Hematopoietic multipotent progenitor cell treated with erythropoietin and hydrocortisone succinate and interleukin-3 and kit ligand, for 17 days (in vitro differentiated cells): ENCODE measurements at places on chromosomes 2 and 18.

DNA sequence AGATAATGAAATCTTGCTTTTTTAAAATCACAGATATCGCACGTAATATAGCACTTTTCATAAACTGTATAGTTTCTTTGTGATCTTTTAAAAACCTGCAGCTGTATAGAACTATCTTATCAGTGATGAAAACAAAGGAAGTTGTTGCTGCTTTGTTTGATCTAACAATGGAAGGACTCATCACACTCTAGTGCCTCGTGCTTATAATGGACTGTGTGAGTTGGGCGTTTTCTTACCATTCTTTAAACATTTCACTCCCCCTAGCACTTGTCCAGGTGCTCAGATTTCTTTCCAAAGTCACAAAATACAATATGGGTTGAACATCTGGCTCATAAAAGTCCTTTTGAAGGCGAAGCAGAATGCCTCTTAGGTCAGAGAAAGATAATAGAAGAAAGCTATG, 94.8 kb upstream of the SPATS2L start:
- no peak for DNase-seq

GRCh38 chr18:55179835-55180234, 220.6 kb upstream of the CCDC68 start:
- DNase-seq: no peak

DNA sequence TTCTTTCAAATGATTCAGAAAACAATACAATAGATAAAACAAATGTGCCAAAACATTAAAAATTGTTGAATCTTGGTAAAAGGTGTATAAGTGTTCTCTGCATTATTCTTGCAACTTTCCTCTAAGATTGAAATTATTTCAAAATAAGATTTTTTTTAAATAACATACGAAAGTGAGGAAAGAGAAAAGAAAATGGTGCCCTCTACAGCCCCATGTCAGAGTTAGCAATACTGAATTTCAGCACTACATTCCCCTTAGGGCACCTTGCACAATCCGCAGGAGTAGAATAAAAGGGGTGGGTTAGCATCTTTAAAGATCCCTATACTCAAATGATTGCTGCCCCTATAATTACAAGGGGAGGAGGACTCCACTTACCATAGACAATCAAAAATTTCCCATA, 433.7 kb downstream of the BCL11A start:
- DNase-seq: no peak

DNA sequence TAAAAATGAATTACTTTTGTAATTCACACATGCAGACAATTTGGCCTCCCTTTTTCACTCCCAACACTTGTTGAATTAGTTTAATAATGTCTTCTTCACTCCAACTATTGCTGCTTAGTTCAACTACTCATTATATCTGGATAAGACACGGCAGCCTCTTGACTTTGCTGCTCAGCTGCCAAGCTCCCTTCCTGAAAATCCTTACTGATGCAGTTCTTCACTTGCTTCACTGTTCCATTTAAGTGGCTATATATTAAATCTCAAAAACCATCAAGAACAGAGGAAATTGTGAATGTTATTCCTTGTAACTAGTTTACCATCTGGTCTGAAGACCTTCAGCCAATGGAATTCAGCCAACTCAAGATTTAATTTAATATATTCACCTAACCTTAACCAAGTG, 127.1 kb downstream of the NCOA1 start:
- DNase-seq: no peak

DNA sequence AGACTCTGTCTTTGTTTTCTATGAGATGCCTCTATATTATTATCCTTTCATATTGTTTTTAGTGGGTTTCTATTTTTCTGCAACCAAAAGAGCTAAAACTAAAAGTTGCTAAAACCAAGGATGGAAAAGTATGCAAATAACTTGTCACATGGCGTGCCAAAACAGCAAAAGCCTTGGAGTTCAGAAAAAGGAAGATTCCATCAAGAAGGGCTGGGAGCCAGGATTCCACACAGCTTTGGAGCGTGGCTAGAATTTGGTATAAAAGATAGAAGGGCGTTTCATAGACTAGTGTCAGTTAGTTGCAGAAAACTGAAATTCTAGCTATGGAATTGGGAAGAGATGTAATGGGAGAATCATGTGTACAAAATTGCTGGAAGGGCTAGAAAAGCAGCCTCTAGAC, 4.1 kb downstream of the SCYGR1 start:
- no peak for DNase-seq

GRCh38 chr2:28355521-28356094, 37.0 kb upstream of the FOSL2 start:
- DNase-seq: peak; percentile 89

- DNase-seq: no peak
Measured at GRCh38 chr2:220956429-220956828, 615.7 kb downstream of the EPHA4 start.

- DNase-seq: no peak
Measured at GRCh38 chr2:44930274-44931197, 11.0 kb upstream of the SIX3 start.

DNA sequence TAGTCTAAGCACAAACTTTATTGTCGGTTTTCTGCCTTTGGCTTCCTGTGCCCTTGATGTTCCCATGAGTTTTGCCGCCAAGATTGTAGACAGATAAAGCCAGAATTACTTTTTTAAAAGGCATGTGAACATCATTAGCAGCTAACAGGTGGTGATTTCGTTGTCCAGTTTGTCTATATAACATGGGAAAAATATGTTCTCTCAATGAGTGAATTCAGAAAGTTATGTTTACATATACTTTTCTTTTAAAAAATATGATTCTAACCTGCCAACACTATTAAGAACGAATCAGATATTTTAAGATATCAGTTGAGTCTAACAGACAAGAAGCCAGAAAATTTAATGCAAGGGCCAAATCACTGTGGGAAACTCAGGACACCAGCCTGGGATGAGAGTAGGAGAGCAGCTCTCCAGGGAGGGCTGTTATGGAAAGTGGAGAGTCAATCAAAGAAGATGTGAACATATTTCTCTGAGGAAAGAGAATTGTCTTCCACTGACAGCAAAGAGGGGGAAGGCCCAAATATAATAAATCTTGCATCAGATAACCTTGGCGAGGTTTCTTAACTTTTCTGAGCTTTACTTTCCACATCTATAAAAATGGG, 311.3 kb downstream of the ARHGAP15 start:
- no peak for DNase-seq

DNA sequence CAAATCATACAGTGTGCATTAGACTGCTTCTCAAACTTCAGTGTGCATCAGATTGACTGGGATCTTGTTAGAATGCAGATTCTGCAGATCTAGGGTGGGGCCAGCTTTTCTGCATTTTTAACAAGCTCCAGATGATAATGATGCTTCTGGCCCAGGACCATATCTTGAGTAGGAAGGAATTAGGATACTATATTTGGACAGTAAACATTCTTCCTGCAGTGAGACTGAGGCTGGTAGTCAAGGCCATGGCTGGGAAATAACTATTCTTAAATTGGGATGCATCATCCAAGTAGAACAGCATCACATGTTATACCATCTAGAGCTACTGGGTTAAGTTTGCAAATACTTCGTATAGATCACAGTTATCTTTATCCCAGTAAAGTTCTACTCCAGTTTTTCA, 28.4 kb upstream of the ARMC9 start:
- DNase-seq: no peak

DNA sequence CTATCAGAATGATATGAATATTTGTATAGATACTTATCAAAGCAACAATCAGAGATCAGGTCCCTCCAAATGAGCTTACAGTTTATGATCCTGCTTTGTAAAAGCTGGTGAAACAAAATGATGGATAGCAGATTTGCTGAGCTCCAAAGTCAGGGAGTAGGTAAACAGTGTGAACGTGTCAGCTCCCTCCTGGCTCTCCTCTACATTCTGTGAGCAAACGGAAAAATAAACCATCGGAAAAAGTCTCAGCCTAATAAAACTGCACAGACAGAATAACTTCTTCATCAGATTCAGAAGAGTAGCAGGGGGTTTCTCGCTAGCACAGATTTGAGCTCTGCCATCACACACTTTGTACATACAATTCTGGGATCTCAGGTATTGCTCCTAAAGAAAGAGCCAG, 51.3 kb downstream of the BCL11A start:
- DNase-seq: no peak

DNA sequence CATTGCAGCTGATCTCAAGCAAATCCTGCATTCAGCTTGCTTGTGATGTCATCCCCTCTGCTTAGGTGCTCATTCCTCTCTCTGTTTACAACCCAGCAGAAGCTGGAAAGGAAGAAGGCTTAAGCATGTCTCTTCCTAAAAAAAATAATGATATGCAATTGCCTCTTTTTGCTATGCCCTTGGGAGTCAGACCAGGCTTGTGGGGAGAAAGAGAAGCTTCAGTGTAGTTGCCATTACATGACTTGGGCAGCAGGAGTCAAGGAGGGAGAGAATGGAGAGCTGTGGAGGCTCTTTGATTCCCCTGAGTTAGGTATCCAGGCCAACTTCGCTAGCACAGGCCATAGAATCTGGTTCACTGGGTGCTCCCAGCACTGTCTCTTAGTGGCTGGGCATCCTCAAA, 101.1 kb downstream of the MAPK4 start:
- DNase-seq: no peak

DNA sequence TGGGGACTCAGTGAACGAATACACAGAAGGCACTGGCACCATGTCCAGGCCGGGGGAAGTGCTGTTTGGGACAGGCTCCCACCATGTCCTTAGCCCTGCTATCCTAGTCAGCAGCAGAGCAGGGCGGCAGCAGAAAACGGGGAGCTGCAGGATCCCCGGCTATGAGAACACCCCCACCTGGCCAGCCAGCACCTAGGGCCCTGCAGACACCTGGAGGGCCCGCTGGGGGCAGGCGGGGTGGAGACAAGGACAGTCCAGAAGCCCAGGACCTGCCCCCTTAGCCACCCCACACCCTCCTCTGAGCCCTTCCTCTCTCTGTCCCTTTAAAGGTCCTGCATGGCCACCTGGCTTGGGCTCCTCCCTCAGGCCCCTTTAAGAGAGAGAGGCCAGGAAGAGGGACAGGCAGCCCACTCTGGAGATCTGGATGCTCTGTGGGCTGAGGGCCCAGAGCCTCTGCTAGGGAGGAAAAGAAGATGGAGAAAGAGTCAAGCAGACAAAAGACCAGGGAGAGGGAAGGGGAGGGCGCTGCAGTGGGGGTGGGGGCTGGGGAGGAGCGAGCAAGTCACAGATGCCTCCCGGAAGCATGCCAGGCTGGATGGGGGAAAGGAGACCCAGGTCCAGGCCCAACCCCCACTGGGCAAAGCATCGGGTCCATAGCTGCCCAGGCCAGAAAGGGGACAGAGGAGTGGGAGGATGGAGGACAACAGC, 48.6 kb downstream of the BIN1 start:
- no peak for DNase-seq

- DNase-seq: no peak
Measured at GRCh38 chr2:45852450-45853150, 201.1 kb downstream of the PRKCE start.

- no peak for DNase-seq
Measured at GRCh38 chr2:6960659-6961058, 43.4 kb downstream of the RNF144A start.

DNA sequence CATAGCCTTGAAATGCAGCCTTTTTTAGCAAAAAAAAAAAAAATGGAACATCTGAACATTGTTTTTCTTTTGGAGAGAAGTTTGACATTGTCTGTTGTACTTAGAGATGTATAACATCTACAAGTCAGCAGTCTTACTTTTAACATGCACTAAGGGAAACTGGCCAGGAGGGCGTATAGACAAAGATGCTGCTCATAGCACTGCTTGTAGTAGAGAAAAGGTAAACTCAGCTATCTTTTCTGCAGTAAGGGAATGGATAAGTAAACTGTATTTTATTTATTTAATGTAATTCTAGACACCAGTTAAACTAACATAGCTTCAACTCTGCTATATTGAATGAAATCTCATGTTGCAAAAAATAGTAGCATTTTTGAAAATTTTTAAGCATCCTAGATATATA, 489.6 kb downstream of the PTPRM start:
- DNase-seq: no peak

DNA sequence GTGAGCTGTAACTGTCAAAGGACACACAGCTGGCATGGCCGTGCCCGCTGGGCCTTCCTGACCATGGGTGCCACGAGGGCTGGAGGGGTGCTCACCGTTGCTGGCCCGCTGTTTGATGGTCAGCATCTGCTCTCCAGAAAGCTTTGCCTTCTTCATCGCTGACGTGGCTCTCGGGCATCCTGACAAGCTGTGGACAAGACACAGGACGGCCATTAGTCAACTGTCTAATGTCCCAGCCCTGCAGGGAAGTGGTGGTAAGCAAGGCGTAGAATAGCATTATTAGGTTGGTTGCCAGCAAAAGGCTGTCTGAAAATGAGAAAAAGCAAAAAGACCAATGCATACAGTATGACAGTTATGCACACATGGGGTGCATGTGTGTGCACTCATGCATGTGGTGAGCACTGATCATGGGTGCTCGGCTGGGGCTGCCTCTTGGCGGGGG, 64.7 kb upstream of the PXDN start:
- no peak for DNase-seq

DNA sequence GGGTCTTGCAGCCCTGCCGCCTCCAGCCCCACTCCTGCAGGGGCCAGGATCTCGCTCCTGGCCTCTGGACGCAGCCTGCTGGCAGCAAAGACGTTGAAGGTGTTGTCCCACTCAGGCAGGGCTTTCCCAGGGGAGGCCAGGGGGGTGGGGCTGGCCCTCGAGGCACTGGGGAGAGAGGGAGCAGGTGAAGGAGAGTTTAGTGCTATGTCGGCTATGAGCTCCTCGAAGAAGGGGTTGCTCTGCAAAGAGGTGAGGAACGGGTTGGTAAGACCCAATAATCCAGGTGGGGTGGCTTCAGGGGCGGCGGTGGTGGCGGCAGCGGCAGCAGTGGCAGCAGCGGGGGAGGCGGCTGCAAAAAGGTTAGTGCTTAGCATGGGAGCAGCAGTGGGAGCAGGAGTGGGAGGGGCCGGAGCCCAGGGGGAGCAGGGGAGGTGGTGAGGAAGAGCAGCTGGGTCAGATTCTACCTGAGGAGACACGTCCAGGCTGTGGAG, 9.7 kb upstream of the SFXN5 start:
- DNase-seq: no peak

GRCh38 chr2:45180779-45181178, 171.5 kb upstream of the SIX2 start:
- no peak for DNase-seq

DNA sequence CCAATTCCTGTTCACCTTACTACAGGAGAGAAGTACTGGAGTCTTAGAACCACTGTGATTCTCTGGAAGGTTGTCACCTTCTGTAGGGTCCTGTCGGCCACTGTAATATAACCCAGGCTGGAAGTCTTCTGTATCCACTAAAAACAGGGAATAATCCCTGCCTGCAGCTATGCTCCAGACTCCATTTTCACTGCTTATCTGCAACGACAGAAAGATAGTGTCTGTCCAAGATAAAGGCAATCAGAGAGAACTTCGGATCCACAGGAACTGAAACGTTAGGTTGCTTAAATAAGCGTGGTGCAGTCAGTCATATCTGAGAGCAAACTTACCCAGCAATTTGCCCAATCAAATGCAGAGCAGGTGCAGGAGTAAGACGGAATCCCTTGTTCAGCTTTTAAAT, 34.2 kb downstream of the ALS2 start:
- no peak for DNase-seq

GRCh38 chr2:239035361-239035814, 187.5 kb downstream of the TWIST2 start:
- DNase-seq: peak; percentile 51

GRCh38 chr2:223084873-223085272, 32.9 kb downstream of the KCNE4 start:
- no peak for DNase-seq
